Activated T-cell treated with anti-CD3 and anti-CD28 coated beads, Interleukin-2, amount 50 U/mL, for 1 hour (primary cell): ENCODE measurements at places on chromosomes 4 and X.

GRCh38 chr4:173420801-173421200 lies 21.9 kb upstream of the SCRG1 start:
- DNase-seq: no peak

DNA sequence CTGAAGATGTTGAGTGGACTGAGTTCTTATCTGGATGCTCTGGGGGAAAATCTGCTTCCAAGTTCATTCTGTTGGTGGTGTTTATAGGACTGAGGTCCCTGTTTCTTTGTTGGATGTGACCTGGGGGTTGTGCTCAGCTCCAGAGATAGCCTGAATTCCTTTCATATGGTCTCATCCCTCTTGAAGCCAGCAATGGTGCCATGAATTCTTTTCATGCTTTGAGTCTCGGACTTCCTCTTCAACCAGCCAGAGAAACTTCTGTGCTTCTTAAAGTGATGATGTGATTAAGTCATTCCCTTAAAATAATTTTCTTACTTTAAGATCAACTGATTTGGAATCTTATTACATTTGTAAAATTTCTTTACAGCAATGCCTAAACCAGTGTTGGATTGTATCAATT lies 233.8 kb upstream of the UGT8 start:
- DNase-seq: no peak

DNA sequence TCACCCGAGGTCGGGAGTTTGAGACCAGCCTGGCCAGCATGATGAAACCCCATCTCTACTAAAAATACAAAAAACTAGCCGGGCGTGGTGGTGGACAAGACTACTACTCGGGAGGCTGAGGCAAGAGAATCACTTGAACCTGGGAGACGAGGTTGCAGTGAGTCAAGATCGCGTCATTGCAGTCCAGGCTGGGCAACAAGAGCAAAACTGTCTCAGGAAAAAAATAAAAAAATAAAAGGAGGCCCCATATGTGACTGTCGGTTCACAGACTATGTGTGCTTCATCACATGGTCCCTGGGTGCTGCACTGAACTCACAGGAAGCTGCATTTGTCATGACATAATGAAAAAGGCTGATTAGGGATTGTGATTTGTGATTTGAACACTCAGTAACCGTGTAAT lies 6.4 kb downstream of the TRIML1 start:
- DNase-seq: no peak

DNA sequence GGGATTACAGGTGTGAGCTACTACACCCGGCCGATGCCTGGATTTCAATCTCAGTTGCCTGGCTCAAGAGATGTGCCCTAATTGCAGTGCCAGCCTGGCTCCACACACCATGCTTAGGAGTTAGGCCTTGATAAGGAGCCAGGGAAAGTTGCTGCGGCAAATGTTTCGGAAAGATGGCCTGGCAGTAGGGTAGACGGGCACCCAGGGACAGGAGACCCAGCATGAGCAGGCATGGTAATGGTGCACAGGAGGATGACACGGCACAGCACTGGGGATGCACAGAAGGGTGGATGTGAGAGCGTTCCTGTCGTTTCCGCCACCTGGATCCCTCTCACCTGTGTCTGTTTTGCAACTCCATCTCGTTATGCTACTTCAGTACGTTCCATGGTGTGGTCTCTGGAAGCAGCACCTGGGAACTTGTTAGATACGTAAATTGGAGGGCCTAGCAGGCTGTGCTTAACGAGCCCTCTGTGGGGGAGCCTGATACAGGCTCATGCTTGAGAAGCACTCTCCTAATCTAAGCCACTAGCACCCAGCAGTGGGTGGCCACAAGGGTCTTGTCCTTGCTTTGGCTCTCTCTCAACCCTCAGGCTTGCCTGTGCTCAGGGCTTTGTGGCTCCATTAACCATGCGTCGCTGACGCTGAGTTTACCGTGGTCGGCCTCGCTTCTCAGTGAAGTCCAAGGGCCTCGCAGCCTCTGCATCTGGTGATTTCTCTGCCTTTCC lies 20.3 kb downstream of the RNF4 start:
- no peak for DNase-seq

GRCh38 chrX:133412246-133412645 lies 3.0 kb downstream of the GPC4 start:
- DNase-seq: no peak

DNA sequence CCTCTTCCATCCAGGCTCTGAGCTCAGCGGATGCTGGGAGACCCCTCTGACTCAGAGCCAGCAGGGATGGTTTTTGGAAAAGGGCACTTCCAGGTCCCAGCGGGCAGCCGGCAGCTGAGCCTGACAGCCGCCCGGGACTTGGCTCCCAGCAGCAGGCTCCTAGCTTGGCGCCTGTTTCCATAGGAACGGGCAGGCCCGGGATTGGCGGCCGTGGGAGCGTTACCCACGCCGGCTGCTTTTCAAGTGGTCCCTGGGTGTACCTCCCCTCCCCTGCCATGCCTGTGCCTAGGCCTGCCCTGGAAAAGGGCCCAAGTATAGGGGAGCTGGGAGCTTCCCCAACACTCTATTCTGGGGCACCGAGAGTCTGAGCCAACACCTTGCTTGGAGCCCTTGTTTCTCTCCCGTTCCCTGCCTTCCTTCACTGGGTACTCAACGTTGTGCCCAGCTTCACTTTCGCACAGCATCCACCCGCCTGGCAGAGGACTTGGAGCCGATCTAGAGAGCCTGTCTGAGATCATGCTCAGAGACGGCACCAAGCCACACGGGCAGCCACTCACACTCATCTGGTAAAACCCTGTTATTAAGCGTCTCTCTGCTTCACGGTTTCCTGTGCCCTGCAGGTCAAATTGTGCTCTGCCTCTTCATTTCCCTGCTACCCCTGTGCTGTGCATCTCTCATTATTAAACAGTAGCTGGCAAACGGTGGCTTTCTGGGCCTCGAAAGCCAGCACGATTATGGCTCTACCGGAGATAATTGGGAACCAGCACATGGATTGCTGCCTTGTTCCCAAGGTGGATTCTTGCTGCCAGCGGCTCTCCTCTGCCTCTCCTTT lies 521.5 kb downstream of the BCOR start:
- DNase-seq: no peak

GRCh38 chrX:119421016-119421705 lies 22.0 kb downstream of the SLC25A43 start:
- no peak for DNase-seq

- DNase-seq: no peak
Measured at GRCh38 chr4:4625488-4625887, 83.6 kb upstream of the STX18 start.

GRCh38 chr4:116665716-116666115 lies 419.7 kb downstream of the TRAM1L1 start:
- no peak for DNase-seq

- DNase-seq: no peak
Measured at GRCh38 chr4:128161138-128161537, 100.0 kb downstream of the LARP1B start.

- no peak for DNase-seq
Measured at GRCh38 chr4:31995943-31996901, 1276.1 kb downstream of the PCDH7 start.

GRCh38 chr4:61831987-61832386 lies 631.9 kb downstream of the ADGRL3 start:
- DNase-seq: no peak

DNA sequence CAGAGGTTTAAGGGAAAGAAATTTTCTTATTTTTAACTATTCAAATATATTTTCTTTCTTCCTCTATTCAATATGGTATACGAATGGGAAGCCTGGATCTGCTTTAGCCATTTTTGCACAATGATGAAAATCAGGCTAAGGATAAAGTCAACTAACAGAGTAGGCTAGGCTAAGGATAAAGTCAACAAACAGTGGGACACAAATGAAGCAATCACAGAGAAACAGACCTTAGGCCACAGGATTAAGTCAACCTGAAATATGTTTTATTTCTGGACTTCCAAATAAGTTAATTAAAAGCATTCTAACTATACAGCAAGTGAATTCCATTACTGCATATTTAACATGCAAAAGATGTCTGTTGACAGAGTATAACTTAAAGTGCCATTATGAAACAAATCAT lies 17.0 kb downstream of the DYNLT3 start:
- no peak for DNase-seq

GRCh38 chr4:170110285-170110672 lies 20.5 kb upstream of the AADAT start:
- no peak for DNase-seq

DNA sequence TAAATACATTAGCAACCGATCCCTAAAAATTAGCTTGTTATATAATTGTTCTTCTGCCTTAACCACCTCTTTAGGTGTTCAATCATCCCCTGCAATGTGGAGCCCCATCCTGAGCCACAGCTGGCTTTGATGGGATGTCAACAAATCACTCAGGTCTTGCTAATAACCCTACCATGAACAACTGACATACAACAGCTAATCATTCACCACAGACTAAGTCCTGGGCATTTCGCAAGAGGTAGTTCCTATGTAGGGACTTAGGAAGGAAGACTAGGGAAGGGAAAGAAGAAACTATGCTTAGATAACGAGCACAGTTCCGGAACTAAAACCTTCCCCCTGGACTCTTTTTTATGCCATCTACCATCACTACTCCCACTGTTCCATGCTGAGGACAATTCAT lies 63.6 kb upstream of the PTCHD1 start:
- no peak for DNase-seq

DNA sequence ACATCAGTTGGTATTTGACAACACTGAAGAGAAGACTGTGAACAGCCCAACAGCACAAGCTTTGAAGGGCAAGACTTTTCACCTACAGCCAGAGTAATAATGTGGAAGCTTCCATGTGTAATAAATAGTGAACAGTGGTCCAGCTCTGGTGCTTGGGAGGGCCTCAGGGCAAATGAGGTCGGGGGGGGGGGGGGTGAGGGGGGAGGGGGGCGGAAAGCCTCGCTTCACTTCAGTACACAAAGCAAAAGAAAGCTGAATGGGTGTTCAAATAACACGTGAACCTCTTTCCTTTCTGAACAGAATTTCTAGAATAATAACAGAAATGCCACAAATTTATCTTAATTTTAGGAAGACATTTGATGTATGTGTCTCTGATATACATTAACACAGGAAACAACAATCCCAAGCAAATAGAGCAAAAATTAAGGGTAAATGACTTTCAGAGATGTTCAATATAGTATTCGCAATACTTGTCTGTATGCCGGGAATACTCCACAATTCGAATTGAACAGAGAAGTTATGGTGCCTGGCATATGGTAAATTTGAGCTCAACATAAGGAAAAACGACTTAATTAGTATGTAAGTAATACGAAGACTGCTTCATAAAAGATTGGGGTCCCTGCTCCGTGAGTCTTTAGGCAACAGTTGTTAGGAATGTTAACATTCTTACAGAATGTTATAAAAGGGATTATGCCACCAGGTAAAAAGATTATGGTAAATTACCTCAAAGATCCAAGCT lies 92.6 kb downstream of the FRYL start:
- no peak for DNase-seq

DNA sequence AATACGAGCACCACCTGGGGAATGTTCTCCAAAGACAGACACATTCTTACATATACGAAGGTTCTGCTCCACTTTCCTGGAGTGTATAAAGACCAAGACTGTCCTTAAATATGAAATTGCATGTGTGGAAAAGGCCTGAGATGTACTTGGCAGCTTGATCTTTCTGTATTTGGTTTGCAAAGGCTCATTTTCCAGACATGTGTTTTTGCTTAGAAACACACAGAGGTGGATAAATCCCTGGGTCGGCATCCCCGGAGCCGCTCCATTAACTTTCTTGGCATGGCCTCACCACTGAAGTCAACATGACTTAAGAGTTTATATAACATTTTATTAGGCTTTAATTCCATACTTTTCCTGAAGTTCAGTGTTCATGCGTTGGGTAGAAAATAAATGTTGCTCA lies 239.4 kb downstream of the LDB2 start:
- DNase-seq: no peak

DNA sequence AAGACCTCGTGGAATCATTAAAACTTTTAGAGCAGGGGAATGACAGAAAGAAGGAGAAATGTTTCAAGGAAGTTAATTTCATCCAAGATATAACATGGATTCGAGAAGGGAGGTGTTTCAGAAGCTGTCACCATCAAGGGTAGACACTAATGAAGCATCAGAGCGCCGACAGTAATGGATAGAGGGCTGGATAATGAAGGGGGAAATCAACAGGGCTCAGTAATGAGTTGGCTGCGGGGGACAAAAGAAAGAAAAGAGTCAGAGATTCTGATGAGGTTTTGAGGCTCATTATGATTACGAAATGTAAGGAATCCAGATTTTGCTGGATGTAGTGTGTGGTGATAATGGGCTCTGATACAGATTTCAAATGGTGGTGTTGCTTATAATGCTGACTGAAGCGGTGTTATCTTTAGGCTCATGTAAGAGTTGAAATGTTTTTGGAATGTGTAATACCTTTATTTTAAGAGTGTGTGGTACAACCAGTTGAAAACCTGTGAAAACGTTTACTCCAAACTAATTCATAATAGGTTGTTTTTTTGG lies 39.3 kb upstream of the TENM3 start:
- no peak for DNase-seq
